Activated CD4-positive, CD25-positive, alpha-beta regulatory T cell treated with anti-CD3 and anti-CD28 coated beads, Interleukin-2, amount 50 U/mL, for 72 hours (primary cell): ENCODE measurements at places on chromosomes 12 and 14.
A peak's percentile ranks its signal among the peaks of the same experiment; 100 is the strongest.

- DNase-seq, result no peak
Measured at GRCh38 chr12:31966558-31967205, 7.5 kb downstream of the RESF1 start.

DNA sequence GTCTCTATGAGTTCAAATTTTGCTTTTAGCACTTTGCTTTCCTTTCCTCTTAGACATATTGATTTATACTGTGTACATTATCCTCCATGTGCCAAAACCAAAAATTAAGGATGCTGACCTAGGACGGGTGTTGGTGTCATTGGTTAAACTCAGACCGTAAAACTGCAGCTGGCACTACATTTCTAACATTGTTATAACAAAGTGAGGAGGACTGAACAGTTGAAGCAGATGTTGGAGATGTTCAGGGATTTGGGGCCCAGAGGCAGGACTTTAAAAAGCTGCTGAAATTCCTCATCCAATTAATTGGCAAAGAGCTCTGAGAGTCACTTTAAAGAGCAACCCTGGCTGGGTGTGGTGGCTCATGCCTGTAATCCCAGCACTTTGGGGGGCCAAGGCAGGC is 72.4 kb downstream of the TMTC1 start:
- DNase-seq, result no peak

- no peak for DNase-seq
Measured at GRCh38 chr12:19273482-19274330, 144.2 kb downstream of the PLEKHA5 start.

GRCh38 chr14:106417224-106418049 is 891.1 kb downstream of the TMEM121 start:
- DNase-seq, result peak; percentile 85

DNA sequence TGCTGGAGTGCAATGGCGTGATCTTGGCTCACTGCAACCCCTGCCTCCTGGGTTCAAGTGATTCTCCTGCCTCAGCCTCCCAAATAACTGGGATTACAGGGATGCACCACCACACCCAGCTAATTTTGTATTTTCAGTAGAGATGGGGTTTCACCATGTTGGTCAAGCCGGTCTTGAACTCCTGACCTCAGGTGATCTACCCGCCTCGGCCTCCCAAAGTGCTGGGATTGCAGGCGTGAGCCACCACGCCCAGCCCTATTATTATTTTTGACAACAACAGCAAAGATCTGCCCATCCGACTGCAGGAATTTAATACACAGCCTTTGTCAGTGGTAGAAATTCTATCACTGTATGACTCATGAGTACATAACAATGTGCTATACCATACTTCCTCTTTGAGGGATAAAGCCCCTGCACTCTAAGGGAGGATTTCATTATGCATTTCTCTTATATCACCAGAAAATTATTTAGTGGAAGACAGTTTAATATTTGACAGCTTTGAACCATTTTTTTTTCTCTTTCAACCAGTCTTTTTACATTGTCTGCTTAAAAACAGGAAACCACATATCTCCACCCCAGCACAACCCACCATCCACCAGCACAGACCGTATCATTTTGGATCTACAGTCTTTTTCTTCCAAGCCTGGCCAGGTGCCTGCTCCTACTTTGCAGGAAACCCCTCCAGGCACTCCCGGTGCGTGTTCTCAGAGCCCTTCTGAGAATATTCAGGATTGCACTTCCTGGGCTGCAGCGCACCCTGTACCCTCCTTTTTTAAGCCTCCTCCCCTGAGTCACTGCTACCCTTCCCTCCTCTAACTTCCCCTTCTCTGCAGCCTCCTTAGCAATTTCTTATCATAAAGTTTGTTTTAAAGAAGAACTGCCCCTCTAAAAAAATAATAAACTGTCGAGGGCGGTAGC is 594 bp downstream of the ARHGDIB start:
- no peak for DNase-seq

GRCh38 chr12:127079636-127080035 is 1187.3 kb upstream of the TMEM132C start:
- no peak for DNase-seq

GRCh38 chr14:56044196-56044595 is 74.0 kb upstream of the PELI2 start:
- no peak for DNase-seq

DNA sequence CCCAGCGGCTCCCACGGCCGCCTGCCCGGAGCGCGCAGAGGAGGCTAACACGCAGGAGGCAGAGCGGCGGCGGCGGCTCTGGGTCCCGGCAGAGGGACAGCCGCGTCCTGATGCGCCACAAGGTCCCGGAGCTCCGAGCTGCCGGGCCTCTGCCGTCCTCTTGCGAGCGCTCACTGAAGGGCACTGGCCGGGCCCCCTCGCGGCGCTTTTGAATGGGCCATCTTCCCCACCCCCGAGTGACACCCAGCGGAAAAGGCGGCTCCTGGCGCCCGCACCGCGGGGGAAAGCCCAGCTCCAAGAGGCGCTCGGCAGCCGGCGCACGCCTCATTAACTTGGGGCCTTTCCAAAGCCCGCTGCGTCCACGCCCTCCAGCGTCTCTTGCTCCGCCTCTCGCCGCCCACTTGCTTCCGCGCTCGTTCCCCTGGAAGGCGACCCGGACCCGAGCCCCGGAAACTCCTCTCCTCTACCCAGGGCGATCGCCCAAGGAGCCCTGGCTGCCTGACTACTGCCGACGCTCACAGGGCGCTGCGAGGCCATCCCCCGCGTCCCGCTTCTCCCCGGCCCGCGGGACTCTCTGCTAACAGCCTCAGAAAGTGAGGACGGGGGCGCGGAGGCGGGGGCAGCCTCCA is at the start of gene PHLDA1:
Gene PHLDA1 (minus strand): TSS at position 363 of the 629 bp plus-strand sequence.
- DNase-seq, result peak; percentile 91

- no peak for DNase-seq
Measured at GRCh38 chr12:1611803-1612572, 17.0 kb upstream of the WNT5B start.

GRCh38 chr12:121789800-121790728 is 3.4 kb downstream of the RHOF start:
- DNase-seq, result peak; percentile 87

DNA sequence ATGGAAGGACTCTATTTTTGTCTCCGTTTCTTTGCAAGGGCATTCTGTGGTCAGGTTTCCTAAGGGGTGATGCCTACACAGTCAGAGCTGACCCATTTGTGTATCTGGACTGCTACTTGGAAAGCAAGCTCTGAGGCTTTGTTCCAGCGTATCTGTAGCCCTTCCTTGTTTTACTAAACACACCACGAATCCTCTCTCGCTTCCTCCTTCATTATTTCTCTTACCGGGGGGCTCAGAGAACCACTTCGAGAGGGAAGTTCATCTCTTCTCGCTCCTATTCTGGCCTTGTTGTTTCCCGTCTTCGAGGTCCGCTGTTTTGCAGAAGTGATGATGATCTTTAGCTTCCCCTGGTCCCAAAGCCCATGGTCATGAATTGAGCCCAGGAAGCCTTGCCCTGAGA is 164.7 kb downstream of the SSPN start:
- no peak for DNase-seq

GRCh38 chr12:16299403-16299802 is 21.9 kb upstream of the SLC15A5 start:
- no peak for DNase-seq

DNA sequence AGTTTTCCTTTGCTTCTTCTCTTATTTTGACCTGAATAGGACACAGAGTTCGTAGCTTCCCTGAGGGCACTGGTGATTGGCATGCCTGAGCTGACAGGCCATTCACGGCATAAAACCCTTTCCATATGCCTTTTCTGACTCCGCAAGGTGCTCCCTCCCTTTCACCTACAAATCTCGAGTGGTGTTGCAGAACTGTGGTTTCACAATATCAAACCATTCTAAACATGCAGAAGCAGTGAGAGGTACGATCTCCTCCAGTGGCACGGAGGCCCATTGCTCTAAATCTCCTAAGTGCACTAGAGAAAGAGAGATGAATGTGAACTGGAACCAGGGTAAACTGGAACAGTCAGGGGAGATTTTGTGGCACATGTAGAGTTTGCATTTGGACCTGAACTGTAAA is 23.9 kb downstream of the CLSTN3 start:
- no peak for DNase-seq

GRCh38 chr14:70448633-70449340 is 3.2 kb upstream of the ADAM21 start:
- DNase-seq, result no peak

DNA sequence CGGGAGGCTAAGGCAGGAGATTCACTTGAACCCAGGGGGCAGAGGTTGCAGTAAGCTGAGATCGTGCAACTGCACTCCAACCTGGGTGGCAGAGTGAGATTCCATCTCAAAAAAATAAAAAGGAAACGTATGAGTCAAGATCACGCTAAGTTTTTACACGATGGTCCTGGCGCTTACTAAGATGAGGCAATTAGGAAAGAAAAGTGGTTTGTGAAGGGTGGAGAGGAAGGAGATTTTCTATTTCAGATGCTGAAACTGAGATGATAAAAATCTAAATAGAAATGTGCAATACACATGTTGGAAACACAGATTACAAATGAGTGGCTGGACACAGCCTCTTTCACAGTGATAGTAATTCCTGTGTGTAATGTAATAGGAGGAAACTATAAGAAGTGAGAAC is 63.2 kb downstream of the KDM5A start:
- DNase-seq, result no peak

- DNase-seq, result no peak
Measured at GRCh38 chr12:40168868-40169267, 55.9 kb upstream of the LRRK2 start.

DNA sequence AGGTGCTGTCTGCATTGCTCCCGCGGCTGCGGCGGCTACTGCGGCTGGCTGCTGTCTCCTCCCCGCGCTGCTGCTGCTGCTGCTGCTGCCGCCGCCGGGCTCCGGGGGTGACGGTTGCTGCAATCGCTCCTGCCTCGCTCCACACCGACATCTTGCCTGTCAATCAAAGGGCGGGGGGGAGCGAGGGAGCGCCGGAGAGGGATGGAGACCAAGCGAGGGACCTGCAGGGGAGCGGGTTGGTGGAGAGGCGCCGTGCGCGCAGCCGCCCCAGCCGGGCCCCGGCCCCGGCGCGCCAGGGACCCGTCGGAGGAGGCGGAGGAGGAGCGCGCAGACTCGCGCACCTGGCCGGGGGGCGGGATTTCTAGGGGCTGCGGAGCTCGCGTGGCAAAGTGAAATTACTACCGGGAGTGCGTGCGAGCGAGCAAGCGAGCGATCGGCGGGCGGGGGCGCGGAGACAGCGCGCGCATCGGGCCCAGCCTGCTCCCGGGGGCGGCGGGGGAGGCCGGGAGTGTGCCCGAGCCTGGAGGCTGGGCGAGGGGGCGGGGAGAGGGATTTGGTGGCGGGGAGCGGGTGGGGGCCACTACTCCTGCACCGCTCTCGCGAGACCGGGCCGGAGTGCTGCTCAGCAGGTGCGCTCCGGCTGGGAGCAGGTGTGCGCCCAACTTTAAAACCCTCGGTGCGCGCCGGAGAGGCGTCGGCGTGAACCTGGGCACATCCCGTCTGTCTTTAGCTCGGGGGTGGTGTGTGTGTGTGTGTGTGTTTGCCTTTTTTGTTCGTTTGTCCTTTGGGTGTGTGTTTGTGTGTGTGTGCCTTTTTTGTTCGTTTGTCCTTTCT is at the start of gene KSR2:
Gene KSR2 (minus strand): TSS at position 165 of the 834 bp plus-strand sequence. CDS start 735 bp downstream, outside the sequence.
- DNase-seq, result peak; percentile 42

DNA sequence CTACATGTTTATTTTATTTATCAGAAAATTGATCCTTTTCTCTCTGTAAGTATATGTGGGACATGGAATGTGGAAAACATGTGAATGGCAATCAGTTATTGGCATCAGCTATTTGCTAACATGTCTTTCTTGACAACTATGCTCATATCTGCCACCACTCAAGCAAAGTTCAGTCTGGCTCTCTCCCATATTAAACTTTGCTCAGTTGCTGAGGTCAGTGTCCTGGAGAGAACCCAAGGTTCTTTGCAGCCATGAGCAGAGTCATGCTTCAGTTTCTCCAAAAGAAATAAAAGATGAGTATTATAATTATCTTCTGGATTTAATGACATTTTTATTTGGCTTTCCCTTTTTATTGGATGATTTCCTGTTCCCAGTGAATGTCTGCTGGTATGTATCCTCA is 42.6 kb downstream of the A2M start:
- no peak for DNase-seq

DNA sequence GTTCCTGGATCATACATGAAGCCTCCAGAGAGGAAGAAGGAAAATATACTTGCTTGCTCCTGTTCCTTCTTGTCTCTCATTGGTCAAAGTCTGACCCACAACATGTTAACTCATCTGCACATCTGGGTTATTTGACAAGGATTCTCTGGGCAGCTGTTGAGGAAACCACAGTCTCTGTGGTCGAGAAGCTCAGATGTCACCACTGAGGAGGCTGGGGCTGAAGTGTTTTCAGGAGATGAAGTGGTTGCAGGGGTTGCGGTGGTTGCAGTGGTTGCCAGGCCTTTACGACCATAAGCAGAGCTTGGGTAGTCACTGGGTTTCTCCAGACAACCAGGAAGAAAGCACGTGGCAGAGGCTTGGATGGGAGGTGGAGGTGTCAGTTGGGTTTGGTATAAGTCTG is 265.0 kb upstream of the LRIG3 start:
- DNase-seq, result no peak

DNA sequence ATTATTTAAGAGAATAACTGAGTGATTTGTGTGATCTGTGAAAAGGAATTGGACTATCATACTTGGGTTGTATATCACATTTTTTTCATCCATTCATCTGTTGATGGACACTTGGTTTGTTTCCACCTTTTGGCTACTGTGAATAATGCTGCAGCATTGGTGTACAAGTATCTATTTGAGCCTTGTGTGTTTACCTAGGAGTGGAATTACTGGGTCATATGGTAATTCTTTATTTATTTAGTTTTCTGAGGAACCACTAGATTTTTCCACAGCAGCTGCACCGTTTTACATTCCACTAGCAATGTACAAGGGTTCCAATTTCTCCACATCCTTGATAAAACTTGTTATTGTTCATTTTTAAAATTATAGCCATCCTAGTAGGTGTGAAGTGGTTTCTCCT is 56.1 kb downstream of the APAF1 start:
- DNase-seq, result no peak

- no peak for DNase-seq
Measured at GRCh38 chr14:98513558-98513957, 758.4 kb downstream of the BCL11B start.

DNA sequence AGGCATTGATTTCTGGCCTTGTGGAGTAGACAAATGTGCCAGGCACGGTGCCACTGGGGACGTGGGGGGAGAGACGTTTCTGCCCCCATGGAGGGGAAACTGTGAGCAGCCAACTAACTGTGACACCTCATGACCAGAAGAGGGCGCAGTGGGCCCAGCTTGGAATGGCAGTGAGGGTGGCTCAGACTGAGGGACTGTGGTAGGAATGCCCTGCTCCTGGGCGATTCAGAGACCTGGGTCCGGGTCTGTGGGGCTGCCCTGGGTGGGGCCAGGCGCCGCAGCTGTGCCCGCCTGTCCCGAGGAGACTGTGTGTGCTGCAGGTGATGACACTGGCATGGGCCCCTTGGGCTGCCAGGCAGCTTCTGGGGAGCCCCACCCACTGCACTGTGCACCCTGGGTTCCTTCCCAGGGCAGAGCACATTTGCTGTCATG is 60.6 kb downstream of the SLC25A47 start:
- peak; percentile 66 for DNase-seq

- DNase-seq, result no peak
Measured at GRCh38 chr14:30193845-30194501, 266.3 kb upstream of the PRKD1 start.

DNA sequence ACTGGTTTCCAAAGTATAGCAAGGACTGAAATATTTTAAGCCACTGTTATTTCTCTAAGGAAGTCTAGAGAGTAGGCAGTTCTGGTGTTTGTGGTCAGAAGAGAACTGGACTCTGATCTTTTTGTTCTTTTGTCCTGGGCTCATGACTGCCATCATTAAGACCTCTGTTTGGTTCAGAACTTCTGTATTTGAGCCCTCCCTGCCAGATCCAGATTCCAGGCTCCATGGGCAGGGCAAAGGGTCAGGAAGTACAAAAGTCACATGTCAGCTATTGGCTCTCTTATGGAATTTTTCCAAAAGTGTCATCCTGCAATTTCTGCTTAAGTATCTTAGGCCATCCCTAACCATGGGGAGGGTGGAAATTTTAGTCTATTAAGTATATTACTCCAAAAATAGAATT is 6.8 kb downstream of the PIWIL1 start:
- no peak for DNase-seq
